ENCODE measurements at places on chromosomes 3 and 15.

DNA sequence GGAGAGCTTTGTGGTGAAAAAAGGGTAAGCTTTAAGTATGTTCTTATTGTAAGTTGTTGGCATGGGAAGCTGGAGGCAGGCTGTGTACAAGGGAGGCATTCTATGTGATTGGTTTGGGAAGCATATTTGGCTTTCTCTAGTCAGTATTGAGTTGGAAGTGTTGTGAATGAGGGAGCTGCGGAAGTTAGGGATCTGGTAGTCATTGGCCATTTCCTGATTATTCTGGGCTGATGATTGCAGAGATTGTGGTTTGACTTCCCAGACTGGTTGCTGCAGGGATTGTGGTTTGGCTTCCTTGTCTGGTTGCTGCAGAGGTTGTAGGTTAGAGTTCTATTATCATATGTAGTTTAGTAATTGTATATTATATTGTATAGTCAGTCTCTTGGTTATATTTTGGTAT, 21.0 kb downstream of the STXBP5L start:
- no peak for DNase-seq

DNA sequence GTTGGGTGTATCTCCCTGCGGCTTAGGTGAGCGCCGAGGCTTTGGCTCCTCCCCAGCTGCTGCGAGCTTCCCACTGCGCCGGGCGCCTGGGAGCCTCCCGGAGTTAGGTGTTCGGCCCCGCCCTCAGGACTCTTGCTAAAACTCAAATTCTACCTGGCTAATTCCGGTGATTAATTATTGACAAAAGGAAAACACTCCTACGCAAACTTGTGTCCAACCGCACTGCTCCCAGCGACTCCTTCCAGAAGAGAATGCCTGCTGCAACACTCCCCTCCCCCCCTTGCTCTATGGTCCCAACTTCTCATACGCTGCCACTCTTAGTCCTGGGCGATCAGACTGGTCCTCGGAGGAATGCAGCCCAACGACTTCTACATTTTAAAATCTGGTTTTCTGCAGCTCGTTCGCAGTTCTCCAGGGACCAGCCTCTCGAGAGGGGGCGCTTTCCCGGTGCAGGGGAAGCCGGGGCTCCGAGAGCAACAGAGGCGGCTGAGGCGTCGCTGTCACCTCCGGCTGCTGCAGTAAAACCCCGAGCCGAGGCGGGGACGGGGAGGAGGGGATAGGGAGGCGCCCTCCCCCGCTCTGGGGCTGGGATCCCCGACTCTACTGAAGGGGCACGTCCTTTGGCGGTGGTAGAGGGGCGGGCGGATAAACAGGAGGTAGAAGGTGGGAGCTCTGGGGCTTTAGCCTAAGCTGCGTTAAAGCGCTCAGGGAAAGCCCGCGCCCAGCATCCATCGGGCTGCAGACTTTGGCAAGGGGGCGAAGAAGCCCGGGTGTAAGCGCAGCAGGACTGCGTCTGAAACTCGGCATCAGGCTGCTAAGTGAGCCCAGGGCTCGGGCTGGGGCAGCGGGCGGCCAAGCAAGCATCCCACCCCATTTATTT, at the start of gene SPTSSB:
TSS of gene SPTSSB (minus strand) at position 77 of the 880 bp plus-strand sequence. CDS start 25,194 bp downstream, outside the sequence.
- DNase-seq = peak; percentile 41

DNA sequence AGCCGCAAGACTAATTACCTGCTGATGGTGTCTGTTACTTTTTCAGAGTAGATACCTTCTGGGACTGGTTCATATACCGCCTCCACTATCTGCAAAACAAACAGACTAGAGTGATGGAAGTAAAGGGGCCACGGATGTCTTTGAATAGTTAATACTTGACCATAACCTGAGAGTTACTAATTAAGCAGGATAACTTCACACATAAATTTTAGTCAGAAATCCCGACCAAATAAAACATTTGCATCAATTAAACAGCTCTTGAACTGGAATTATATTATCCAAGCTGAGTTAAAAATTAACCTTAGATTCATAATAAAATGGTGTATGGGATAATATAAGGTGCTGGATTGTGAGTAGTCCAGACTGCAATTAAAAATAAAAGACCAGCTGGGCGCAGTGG, 167.7 kb downstream of the NEK10 start:
- DNase-seq = no peak

GRCh38 chr3:20935791-20936190, 749.8 kb upstream of the SGO1 start:
- no peak for DNase-seq

DNA sequence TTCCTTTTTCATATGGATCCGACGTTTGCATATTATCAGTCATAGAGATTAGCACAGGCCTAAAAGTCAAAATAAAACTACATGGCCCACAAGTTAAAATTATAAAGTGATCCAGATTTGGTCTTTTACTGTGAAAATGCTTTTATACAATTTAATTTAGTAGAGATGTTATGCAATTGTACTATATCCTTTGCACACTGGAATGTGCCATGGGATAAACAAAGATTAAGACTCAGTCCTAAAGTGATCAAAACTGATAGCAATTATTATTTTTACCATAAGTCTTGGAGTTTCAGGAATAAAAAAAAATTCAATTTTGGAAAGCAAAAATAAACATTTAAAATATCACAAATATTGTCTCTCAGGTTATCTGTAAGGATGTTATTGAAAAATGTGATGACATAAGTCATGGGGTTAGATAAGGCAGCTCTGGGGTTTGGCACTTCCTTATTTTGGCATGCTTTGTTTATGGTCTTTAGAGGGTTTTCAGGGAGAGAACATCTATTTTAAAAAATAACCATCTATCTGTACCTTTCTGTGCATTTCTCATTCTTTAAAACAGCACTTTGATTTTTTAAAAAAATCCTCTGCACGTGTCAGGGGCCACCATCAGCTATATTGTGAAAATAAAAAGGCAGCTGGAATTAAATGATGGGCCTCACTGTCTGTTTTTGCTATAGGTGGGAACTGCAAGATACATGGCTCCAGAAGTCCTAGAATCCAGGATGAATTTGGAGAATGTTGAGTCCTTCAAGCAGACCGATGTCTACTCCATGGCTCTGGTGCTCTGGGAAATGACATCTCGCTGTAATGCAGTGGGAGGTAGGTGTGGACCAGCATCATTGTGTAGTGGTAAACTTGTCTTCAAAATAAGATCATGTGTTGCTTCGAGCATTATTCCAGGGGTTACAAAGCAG, 67.3 kb downstream of the TGFBR2 start:
- no peak for DNase-seq

GRCh38 chr3:29090912-29091597, 189.8 kb upstream of the RBMS3 start:
- DNase-seq = no peak
